ENCODE measurements at places on chromosomes 12 and 14. TPM values are rescaled to one million over a fixed set of nuclear protein-coding genes. Genes with fewer than 3 reads are reported as not detected.
A peak's percentile ranks its signal among the peaks of the same experiment; 100 is the strongest.

Gene SLCO1C1
- 0.32 TPM for total RNA-seq

Gene IGFBP6
- total RNA-seq = 396 TPM

Gene SLC17A8
- total RNA-seq = not detected

Gene PMEL
- 1.3 TPM for total RNA-seq

Gene ACSM4
- total RNA-seq = not detected

DNA sequence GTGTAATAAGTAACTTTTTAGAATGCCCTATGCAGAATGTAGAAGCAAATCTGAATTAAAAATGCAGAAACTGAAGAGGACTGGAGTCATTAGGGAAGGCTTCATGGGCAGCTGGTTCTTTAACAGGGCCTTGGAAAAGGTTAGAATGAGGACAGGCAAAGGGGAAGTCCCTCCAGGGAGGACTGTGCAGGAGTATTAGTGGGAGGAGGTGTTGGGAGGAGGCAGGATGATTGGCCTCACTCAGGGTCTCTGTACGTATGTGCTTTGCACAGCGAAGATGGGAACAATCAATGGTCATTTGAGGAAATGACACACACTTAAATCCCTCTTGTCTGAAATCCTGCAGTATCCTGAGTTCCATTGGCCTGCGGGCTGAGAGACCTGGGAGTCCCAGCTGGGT, 119.7 kb downstream of the PTCSC3 start:
- no peak for DNase-seq

DNA sequence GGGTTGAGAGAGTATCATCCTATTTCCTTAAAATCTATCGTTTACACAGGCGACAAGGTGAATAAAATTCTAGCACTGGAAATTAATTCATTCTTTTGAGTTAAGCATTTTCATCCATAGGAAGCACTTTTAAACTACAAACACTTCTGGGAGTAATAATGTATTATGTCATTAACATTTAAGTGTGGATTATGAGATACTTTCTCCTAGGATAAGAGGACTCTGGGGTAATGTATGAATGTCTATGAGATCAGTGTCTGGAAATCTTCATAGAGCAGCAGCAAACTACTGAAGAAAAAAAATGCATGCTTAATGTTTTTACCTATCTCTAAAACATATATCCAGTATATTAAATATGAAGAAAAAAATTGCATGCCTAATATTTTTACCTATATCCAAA, 86.9 kb downstream of the EPS8 start:
- no peak for DNase-seq

- DNase-seq = peak; percentile 37
Observed at GRCh38 chr12:127750076-127750840, 516.7 kb upstream of the TMEM132C start.

DNA sequence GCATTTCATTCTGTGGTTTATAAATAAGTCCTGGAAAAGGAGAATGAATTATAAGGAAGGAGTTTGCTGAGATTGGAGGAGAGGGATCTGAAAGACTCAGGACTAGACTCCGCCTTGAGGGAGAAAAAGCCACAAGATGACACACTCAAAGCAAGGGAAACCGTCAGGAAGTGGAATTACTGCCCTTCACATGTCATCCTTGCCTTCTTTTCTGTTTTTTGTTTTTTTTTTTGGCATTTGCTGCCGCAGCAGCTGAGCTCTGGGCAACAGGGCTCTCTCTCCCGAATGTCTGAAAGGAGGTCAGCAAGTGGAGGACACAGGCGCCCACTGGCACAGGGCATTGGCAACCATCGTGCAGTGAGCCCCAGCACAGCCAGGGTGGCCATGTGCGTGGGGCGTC, 344.9 kb downstream of the DPF3 start:
- DNase-seq = no peak

Data from fibroblast of villous mesenchyme (primary cell).